ENCODE measurements at places on chromosomes 7 and 10.
A peak's percentile ranks its signal among the peaks of the same experiment; 100 is the strongest.

- DNase-seq = peak; percentile 92
Measured at GRCh38 chr10:122504610-122504950, 43.2 kb downstream of the HTRA1 start.

GRCh38 chr7:122867471-122867980 is 18.7 kb downstream of the CADPS2 start:
- DNase-seq = no peak

GRCh38 chr7:55018361-55019190 is at the start of gene EGFR:
EGFR (plus strand) TSS chr7:55019017; CDS start chr7:55019278, 261 bp downstream.
- DNase-seq = peak; percentile 87

DNA sequence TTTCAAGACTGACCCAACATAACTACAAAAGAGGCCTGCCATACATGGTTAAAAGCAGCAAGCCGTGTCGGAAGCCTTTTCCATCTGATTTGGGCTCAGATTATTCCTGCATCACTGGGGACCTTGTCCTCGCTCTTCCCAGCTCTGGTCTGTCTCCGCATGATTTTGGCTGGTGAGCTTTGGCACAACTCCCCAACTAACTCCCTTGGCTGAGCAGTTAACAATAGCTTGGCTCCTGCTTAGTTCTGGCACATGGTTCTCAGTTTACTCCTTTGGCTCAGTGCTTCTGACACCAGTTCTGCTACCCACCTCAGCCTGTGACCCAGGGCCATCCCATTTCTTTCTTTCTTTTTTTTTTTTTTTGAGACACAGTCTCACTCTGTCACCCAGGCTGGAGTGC is 17.0 kb downstream of the AGK start:
- DNase-seq = no peak

GRCh38 chr10:122568551-122568950 is 8.0 kb downstream of the DMBT1 start:
- DNase-seq = no peak

DNA sequence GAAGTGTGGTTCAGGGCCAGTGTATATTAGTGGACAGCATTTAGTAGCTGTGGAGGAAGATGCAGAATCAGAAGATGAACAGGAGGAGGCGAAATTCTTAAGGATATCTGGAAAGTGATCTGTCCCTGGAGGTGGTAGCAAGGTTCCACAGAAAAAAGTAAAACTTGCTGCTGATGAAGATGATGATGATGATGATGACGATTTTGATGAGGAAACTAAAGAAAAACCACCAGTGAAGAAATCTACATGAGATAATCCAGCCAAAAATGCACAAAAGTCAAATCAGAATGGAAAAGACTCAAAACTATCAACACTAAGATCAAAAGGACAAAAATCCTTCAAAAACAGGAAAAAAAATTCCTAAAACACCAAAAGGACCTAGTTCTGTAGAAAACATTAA is 26.3 kb downstream of the TM9SF3 start:
- DNase-seq = no peak

- no peak for DNase-seq
Measured at GRCh38 chr7:146956853-146957252, 840.3 kb downstream of the CNTNAP2 start.

DNA sequence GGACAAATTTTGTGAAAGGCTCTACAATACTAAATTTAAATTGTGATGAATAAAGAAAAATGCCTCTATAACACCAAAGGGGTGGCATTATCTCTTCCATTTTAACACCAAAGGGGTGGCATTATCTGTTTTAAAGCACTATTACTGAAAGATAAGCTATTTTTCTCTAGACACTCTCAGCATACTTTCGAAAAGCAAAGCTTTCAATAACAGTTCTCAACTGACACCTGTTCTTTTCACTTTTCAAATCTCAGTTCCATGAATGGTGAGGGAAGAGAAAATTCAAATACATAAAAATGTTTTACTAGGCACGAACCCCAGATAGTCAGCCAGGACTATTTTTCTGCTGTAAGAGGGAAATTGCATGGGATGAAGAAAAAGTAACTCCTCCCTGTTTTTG is 103.8 kb downstream of the CPEB3 start:
- DNase-seq = no peak

DNA sequence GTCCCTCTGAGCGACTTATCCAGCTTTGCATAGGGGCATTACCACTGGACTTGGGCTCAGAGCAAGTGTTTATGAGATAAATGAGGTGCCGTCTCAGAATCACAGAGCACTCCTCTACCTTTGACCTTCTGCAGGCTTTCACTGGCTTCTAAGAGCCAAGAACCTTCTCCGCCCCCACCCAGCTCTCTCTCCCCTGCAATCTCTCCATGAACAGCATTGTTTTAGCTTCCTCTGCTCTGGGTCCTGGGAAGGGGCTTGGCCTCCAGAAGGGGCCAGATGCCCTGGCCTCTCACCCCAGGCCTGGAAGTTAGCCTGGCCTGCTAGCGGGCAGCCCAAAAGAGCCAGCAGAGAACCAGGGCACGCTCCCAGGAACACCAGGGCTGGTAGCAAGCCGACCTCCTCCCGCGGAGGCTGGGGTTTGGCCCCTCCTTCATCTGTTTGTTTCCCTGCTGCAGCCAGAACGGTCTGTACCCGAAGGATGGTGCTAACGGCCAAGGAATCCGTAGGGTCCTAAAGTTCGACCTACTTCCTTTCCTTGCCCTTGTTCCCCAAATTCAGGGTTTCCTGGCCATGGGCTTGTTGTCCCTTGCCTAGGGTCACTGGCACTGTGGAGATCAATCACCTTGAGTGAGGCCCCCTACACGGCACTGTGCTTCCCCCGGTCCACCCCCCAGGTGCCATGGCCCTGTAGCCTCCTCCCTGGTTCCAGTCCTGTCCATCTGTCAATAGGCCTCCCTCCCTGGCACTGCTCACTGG is 18.7 kb upstream of the DDIT4 start:
- peak; percentile 86 for DNase-seq

DNA sequence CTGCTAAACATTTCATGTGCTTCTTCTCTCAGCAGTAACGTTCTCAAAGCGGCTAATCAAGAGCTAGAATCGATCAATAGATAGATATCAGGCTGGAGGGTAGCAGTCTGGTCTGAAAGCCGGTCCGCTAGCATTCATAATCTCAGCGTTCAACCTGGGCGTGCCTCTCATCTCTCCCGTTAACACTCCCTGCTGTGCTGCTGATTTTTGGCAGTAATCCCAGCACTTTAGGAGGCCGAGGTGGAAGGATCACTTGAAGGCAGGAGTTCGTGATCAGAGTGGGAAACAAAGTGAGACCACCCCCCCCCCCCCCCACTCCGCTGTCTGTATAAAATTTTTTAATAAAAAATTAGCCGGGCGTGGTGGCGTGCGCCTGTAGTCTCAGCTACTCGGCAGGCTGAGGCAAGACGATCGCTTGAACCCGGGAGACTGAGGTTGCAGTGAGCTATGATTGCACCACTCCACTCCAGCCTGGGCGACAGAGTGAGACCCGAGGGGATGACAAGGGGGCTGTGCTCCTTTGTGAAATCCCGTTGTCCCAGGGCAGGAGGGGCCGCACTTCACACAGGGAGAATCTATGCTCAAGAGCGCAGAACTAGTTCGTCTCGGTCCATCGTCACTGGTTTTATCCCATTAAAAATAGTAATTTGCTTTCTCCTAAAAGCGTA is 624 bp upstream of the CEP55 start:
- peak; percentile 55 for DNase-seq

DNA sequence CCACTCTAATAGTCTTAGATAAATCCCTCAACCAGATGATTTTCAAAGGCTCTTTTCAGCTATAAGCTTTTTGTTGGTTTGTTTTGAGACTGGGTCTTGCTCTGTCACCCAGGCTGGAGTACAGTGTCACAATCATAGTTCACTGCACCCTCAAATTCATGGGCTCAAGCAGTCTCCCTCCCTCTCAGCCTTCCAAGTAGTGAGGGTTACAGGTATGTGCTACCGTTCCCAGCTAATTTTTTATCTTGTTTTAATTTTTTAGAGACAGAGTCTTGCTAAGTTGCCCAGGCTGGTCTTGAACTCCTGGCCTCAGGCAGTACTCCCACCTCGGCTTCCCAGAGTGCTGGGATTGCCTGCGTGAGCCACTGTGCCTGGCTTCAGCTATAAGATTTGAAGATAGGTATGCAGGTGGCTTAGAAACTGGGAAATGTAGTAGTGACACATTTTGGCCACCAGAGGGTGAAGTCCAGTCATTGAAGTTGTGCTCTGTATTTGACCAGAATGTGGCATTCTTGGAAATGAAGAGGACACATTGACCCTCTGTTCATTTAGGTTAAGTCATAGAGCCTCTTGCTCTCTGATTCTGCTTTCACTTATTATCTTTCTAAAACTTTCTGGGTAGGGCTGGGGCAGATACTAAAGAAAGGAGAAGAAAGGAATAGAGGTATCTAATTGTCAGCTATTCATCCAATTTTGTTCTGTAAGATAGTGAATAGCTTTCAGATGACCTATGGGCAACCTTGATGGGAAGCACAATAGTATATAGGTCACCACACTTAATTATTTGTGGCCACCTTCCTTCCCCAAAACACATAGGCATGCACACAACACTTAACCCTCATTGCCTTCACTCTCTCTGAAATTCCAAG is 36.0 kb downstream of the R3HCC1L start:
- peak; percentile 53 for DNase-seq

DNA sequence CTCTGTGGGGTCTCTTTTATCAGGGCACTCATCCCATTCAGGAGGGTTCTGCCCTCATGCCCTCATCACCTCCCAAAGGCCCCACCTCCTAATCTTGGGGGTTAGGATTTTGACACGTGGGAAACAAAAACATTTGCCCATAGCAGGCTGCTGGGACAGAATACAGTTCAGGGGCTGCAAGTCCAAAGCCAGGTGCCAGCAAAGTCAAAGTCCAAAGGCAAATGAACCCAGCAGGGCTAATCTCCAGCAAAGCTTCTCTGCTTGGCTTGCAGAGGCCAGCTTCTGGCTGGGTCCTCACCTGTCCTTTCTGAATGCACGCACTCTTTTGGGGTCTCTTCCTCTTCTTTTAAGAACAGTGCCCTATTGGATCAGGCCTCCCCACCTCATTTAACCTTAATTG is 359.9 kb downstream of the DPP6 start:
- DNase-seq = no peak

DNA sequence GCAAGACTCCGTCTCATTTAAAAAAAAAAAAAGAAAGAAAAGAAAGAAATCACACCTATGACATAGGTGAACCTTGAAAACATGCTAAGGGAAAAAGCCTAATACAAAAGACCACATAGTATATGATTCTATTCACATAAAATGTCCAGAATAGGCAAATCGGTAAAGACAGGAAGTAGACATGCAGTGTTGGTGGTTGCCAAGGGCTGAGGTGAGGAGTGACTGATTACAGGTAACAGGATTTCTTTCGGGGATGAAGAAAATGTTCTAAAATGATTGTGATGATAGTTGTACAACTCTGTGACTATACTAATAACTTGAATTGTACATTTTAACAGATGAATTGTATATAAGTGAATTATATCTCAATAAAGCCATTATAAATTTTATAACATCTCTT is 3.3 kb downstream of the XPNPEP1 start:
- DNase-seq = no peak

- DNase-seq = peak; percentile 78
Measured at GRCh38 chr10:33334153-33334804, at the start of gene NRP1. NRP1 (minus strand) TSS chr10:33334667; CDS start chr10:33334382, 285 bp downstream.

DNA sequence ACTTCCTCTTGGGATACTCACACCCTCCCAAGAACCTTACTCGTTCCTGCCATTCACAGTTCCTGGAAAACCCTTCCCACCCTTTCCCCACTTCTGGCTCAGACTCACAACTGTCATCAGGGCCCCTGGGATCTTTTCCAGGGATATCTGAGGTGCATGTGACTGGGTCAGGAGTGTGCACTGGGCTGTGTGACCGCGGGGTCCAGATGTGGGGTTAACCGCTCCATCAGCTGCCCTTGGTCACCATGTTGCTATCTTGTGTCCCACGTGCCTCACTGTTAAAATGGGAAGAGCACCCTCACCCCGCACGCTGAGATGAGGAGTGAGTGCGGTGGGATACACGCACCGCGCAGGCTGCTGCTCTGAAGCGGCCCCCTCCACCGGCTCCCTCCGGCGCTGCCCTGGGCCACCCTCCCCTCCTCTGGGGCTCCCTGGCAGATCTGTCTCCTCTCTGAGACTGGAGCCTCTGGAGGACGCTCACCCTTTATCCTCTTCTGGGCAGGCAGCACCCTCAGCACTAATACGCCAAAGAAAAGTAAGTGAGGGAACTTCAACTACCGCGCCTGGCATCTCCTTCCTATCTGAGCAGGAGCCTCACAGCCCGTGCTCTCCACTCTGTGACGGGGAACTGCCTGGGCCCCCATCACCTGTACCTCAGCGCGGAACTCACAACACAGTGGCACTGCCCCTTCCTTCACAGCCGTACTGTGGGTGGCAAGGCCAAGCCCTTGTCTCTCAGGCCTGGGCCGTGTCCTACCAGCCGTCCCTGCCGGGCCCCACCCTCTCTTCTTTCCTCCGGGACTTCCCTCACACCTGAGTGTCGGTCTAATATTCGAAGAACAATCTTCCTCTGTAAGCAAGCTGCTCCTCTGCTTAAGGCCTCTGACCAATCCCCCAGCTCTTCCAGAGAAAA is 15.6 kb downstream of the COBL start:
- no peak for DNase-seq

GRCh38 chr10:63164166-63164623 is 31.1 kb downstream of the NRBF2 start:
- DNase-seq = no peak

- no peak for DNase-seq
Measured at GRCh38 chr7:30791114-30791513, 19.9 kb downstream of the MINDY4 start.

- DNase-seq = no peak
Measured at GRCh38 chr7:79787096-79787495, 333.6 kb upstream of the MAGI2 start.

GRCh38 chr7:255038-255435 is 34.9 kb upstream of the FOXL3 start:
- no peak for DNase-seq

DNA sequence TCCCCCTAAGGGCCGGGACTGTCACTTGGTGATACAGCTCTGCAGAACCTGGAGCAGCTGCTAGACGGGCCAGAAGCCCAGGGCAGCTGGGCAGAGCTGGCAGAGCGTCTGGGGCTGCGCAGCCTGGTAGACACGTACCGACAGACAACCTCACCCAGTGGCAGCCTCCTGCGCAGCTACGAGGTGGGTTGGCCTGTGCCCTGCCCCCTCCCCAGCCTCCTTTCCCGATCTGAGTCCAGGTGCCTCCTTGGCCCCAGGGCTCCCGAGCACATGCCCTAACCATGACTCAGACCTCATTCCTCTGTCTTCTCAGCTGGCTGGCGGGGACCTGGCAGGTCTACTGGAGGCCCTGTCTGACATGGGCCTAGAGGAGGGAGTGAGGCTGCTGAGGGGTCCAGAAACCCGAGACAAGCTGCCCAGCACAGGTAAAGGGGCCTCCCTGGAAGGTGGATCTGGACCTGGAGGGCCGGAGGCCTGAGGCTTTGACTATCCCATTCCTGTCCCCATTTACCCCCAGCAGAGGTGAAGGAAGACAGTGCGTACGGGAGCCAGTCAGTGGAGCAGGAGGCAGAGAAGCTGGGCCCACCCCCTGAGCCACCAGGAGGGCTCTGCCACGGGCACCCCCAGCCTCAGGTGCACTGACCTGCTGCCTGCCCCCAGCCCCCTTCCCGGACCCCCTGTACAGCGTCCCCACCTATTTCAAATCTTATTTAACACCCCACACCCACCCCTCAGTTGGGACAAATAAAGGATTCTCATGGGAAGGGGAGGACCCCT is 6.4 kb downstream of the NFKB2 start:
- DNase-seq = no peak

- no peak for DNase-seq
Measured at GRCh38 chr7:41448104-41448503, 254.8 kb downstream of the INHBA start.

GRCh38 chr10:42638055-42638820 is at the start of gene ZNF33B:
ZNF33B (minus strand) TSS chr10:42638570; CDS start chr10:42636928, 1,642 bp downstream.
- DNase-seq = peak; percentile 93

GRCh38 chr10:14282276-14282675 is 48.4 kb downstream of the FRMD4A start:
- DNase-seq = no peak

All from right forelimb (tissue), 1 donor.